ENCODE measurements at places on chromosomes 12 and 14. TPM values are rescaled to one million over a fixed set of nuclear protein-coding genes. Genes with fewer than 3 reads are reported as not detected.

DNA sequence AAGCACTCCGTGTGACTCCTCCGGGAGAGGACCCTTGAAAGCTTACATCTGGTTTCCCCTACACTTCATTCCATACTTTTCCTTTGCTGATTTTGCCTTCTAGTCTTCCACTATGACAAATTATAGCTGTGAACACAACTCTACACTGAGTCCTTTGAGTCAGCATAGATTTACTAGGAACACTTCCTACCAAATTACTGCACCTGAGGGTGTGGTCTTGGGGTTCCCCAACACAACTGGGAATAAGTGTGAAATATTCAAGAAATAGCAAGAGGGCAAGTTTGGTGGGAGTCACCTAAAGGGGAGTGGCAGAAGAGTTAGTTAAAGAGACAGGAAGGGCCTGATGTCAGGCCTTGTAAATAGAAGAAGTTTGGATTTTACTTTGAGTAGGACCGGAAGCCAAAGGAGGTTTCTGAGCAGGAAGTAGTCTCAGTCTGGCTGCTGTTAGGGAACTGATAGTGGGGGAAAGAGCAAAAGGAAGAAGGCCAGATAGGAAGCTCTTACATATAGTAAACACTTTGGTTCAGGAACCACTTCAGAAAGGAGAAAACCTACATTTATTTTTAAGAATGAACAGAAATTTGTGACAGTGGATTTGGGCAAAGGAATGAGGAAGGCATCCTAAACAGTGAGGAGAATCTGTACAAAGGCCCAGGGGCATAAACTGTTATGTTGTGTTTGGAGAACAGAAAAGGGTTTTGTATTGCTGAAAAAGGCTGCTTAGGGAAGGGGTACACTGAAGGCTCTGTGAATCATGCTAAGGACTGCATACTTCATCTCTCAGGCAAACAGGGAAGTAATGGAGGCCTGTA, 14.2 kb downstream of the SEL1L start:
- DNase-seq: no peak

- DNase-seq: no peak
These were observed 457.8 kb upstream of the FBXO33 start for GRCh38 chr14:39890026-39890425.

DNA sequence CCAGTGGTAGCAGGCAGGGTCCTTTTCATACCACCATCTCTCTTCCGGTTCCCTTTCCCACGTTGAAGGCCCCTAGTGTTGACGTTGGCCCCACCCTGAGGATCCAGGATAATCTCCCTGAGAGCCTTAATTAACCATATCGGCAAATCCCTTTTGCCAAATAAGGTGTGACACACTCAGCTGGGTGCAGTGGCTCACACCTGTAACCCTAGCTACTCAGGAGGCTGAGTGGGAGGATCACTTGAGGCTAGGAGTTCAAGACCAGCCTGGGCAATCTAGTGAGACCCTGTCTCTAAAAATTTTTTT, 2.8 kb upstream of the TMEM119 start:
- DNase-seq: no peak

The LRTM2 gene
- total RNA-seq: not detected

DNA sequence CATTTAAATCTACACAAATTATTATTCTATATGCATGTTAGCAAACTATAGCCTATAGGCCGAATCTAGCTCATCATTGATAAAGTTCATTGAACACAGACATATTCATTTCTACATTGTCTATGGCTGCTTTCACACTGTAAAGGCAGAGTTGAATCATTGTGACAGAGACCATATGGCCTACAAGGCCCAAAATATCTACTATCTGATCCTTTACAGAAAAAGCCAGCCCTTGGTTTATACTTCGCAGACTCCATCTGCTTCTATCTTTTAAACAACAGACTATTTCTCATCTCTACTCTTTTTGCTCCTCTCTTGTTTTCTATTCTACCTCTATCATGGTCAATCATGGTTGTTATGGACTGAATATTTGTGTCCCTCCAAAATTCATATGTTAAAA, 190.7 kb downstream of the EXOC5 start:
- no peak for DNase-seq

- no peak for DNase-seq
These were observed 306.3 kb downstream of the ATP23 start for GRCh38 chr12:58247633-58248032.

The IL31 gene
- not detected for total RNA-seq

The NFE2 gene
- not detected for total RNA-seq

DNA sequence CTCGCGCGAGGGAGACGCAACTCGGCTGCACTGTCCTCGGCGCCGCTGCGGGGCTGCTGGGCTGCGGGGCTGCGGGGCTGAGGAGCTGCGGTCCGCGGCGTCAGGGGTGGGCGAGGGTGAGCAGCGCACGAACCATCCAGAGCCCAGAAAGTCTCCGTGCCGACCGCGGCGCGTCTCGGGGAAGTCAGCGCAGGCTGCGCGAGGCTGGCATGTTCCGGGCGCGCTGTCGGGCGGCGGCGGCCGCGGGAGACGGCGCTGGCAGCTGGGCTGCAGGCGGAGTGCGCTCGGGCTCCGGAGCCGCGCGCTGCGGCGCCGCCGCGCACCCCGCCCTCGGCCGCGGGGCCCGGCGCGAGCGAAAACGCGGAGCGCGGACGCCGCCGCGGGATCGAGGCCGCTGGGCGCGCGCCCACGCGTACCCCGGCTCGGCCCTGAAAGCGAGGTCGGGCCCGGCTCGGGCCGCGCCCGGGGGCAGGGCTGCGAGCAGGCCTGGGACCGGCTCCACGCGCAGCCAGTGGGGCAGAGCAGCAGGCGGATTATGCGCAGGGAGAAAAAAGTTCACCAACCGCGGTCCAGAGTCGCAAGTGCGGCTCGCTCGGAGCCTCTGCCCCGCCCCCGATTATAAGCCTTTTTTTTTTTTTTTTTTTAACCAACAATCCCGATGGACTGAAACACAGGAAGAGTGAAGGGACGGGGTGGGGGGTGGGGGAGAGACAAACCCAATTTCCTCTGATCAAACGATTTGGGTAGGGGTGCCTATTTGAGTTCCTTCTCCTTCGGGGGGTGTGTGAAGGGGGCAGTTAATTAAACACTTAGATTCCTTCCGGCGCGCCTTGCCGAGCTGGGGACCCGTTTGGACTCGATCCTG, at the start of gene PRICKLE1:
TSS of gene PRICKLE1 (minus strand) at position 282 of the 865 bp plus-strand sequence. CDS start 117,230 bp downstream, outside the sequence.
- no peak for DNase-seq

- DNase-seq: no peak
These were observed 32.1 kb upstream of the FRMD6 start for GRCh38 chr14:51619561-51619960.

The OLR1 gene
- total RNA-seq: not detected

DNA sequence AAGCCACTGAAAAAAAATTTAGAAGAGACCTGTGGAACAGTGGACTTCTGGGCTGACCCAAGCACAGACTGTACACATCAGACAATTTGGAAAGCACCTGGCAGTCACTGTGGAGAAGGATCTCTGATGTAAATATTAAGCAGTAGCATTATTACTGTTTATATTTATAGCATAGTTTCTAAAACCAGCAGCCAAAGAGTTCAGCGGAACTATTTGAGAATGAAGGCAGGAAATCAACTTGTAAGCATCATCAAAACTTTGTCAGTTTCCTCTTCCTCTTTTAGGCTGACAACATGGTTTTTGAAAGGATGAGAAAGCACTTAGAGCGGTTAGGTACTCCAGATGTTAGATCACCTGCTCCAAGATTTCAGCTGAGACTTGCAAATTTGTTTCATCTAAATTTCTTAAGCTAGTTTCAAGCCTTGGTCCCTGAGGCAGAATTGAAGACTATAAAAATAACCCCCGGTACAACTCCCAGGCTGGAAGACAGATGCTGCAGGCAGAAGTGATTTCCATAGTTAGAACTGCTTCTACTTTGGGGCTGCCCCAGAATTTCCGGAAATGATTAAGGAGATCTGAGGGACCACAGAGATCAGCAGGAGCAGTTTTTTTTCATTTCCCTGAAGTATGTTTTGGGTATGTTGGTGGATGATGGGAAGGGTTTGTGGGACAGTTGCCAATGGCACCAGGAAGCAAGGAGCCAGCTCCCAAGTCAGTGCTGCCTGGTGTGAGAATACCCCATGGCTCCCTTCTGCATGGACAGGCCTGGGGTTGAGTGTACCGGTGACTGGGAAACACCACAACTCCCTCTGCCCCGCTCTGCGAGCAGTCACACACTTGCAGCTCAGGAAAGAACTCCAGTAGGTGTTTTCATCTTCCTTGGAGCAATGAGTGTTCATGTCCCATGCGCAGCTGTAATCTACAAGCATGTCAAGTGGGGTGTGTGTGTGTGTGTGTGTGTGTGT, 354.5 kb downstream of the NUAK1 start:
- DNase-seq: no peak

GRCh38 chr12:58434726-58435125, 485.6 kb downstream of the LRIG3 start:
- no peak for DNase-seq
